ENCODE measurements at places on chromosomes 2 and 18.

DNA sequence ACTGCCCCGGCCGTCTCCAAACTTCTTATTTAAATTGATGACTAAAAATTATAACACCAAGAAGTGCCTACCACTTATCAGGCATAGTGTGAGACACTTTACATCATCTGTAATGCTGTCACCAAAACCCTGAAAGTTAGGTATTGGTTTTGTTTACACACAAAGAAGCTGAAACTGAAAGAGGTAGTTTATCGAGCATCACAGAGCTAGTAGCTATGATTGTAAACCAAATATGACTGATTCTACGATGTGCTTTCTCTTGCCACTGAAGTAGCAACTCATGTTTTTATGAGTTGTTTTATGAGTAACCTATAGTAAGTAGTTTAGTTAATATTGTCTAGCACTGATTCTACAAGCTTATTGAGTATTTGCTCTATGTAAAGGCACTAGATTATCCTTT is 31.5 kb downstream of the DYNC1I2 start:
- DNase-seq = no peak

GRCh38 chr18:66972681-66973080 is 368.8 kb upstream of the CDH19 start:
- no peak for DNase-seq

DNA sequence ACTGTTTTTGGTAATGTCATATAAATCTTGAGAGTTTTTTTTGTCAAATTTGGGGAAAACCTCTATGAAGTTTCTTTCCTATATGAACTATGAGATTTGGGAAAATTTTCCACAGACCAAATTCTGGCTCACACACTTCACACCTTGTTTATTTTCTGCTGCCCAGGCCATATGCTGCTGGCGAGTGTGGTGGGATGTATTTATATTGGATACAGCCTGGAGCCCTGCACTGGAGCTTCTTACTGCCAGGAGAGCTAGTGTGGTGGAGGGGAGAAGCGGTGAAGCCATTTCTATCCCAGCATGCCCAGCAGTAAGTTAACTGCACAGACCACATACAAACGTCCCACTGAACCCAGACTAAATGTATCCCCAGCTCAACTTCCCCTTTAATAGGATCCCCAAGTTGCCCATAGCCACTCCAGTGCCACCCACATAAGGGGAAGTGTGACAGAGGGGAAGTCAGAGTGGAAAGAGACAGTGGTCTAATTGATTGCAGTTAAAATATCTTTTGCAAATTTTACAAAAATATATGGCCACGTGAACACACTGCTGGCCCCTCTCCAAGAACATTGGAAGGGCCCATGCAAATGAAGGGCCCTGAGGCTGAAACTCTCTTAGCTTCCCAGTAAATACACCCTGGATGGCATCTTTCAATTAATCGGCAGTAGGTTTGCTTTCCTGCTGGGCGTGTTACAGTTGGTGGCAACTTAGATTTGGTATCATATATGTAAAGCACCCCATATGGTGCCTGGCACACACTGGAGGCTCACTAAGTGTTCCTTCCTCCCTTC is 146.6 kb upstream of the ITGA6 start:
- no peak for DNase-seq

DNA sequence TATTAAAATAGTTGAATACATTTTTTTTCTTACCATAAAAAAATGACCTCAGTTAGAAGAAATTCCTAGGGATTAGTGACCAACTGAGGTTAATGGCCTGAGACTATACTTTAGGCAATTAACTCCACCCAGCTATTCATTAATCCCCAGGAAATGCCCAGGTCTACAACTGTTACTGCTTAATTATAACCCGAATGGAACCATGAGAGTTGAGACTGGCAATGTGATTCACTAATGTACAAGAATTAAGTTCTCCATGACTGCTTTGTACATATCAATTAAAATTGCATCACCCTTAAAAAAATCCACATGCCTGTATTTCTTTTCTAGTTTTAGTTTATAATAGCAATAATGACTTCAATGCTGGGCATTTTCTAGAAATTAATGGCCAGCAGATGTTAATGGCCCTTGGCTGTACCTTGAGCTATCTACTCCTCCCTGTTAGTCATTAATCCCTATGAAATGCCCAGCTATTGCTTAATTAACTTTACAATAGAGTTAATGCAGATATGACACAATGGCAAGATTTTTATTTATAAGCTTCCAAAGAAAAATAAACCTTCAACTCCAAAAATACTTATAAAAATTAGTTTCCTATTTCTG is 44.1 kb downstream of the ERBB4 start:
- DNase-seq = no peak

- no peak for DNase-seq
These were observed 65.3 kb upstream of the DTNB start for GRCh38 chr2:25738383-25739343.

DNA sequence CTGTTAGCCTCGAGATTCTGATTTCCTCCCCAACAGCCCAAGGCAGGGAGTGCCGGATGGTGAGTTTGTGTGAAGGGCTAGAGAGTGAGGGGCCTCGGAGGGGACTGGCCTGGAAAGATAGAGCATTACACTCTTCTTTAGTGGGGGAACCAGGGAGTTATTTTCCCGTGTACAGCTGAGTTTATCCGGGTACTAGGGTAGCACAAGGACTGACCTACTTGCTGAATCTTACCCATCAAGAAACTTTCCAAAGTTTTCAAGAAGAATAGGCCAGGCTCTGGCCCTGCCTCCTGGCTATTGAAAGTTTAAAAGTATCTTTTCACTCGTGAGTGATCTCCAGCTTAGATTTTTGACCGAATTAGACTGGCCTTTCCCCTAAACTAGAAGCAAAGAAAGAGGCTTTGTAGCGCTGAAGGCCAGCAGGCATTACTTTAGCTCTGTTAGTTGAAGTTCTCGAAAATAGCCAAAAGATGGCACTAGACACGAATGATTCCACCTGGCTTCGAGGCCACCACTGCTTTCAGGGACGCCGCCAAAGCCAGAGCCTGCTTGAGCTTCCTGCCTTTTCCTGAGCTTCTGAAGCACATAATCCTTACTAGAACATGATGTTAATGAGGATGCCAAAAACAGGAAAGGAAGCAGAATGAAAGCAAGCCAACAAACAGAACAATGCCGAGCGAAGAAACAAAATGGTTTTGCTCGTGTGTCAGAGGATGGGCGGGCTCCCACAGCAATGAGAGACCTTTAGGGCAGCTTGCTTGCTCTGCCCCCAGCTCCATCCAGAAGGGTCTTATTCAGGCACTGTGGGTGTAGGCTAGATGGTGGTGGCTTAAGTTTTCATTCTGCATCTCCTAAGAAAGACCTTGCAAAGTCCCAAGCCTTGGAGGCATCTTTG is 55.8 kb downstream of the TSN start:
- no peak for DNase-seq

- DNase-seq = no peak
These were observed 326.8 kb downstream of the LRRTM1 start for GRCh38 chr2:79977792-79978191.

DNA sequence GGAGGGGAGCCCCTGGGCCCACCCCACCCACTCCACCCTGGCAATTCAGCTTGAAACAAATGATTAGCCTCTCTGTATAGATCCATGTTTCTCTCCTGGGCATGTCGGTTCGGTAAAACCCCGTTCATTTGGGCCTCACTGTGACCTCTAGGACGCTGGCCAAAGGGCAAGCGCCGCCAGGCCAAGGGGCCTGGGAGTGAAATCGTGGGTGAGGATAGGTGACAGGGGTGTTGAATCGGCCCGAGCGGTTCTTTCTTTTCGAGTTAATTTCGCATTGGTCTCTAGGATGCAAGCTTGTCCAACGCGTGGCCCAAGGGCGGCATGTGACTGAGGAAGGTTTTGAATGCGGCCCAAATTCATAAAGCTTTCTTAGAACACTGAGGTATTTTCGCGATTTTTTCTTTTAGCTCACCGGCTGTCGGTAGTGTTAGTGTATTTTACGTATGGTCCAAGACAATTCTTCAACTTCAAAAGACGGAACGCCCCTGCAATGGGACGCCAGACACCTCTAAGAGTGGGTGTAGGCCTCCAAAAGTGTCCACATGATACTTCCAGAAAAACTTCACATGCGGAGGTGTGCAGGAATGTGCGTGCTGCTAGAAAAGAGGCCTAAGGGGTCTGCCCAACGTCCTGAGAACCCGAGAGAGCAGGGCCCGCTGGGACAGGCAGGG is 9.8 kb upstream of the ARID5A start:
- DNase-seq = no peak

GRCh38 chr2:156473445-156473844 is 37.3 kb downstream of the GPD2 start:
- DNase-seq = no peak

DNA sequence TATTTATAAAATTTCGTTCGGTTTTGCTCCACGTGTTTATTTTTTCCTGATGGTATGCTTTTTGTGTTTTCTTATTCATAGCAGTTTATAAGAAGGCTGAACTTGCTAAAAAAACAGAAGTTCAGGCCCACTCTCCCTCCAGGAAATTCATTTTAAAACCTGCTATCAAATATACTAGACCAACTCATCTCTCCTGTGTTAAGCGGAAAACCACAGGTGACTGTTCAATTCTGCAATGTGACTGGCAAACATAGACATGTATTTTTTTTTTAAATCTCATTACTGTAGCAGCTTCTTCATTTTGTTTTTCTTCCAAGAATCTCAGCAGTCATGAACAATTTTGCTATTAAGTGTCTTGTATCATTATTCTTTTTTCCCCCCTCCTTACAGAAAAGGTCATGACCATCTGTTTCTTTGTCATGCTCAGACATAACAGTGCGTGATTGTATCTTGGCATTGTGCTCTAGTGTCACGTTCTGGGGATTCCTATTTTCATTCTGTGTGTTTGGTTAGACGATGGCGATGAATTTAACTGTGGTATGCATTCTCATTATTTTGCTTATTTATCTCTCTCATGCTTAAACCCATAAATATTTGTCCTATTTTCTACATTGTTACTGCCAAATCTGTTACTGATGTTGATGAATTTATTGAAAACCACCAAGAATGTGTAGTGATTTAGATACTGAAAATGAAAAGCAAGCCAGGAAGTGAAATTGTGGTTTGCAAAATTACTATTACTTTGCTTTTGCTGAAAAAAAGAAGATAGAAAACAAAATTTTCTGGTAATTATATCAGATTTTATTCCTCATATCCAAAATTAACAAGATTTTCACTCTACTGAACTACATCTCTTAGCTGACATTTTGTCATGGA is 74.6 kb upstream of the UNC80 start:
- DNase-seq = no peak

GRCh38 chr18:70662588-70662987 is 373.7 kb downstream of the SOCS6 start:
- no peak for DNase-seq

DNA sequence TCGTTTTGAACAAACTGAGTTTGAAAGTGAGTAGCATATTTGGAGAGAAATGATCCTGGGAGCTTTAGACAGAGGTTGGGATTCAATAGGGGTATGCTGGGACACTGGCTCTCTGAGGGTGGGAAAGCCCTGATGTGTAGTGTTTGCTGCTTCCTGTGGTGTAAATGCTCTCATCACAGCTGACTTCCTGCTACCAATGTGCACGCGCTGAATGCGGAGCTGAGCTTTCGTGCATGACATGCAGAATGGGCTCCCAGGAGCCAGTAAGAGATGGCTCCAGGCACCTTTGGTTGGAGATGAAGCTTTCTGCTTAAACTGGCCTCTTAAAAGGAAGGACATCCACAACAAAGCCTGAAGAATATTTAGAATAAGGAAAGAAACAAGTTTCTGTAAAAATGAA is 224.1 kb upstream of the CCDC150 start:
- no peak for DNase-seq

DNA sequence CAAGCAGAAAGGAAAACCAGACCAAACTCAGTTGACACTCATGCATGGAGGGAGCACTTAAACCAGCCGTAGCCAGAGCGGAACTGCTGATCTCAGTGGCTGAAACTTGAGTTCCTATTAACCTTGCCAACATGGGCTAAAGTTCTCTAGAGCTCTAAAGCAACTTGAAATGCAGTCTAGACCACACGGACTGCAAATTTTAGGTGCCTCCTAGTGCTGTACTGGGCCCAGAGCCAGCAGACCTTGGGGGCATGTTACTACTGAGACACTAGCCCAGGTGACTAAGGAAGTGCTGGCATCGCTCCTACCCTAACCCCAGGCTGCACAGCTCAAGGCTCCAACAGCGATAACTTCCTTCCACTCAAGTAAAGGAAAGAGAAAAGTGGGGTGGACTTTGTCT is 236.5 kb downstream of the AKAIN1 start:
- no peak for DNase-seq

GRCh38 chr2:72271766-72272641 is 124.3 kb upstream of the CYP26B1 start:
- no peak for DNase-seq

DNA sequence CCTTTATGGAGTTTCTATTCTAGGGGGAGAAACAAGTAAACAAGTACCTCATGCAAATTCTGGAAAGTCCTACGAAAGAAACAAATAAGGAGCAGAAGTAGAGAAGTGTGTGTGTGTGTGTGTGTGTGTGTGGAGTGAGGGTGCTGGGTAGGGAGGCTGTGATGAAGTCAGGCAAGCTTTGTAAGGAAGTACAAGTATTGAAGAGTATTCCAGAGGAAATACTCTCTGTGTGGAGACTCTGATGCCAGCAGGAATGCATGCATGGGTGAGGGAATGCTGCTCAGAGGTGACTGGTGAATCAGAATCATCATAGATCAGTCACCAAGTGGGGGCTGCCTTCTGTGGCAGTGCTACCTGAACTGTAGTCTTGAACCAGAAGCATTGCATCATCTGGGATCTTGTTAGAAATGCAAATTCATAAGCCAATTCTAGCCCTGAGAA is 34.5 kb downstream of the SLC4A3 start:
- DNase-seq = peak; percentile 6

DNA sequence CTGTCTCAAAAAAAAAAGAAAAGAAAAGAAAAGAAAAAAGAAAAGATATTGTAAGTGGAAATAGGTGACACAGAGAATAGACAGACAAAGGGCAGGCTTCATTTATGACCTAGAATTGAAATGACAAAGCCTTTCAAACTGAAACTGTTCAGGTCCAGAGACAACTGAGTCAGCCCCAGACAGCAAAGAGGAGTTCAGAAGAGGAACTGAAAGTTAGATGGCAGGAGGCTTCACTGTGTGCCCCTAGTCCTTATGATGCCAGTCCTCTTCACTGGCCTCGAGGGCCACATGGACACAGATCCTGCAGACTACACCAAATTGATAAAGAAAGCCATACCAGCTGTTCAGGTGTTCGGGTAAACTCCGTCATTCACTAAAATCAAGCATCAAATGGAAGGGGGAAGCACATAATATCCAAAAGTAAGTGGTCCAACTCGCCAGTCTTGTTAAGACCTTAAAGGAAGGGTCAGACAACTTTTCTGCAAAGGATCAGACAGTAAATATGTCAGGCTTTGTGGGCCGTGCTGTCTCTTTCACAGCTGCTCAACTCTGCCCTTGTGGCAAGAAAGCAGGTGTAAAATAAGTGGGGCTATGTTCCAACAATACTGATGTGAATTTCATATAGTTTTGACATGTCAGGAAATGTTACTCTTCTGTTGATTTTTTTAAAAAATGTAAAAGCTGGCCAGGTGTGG is 231.9 kb upstream of the MGAT5 start:
- no peak for DNase-seq

- no peak for DNase-seq
These were observed 147.8 kb upstream of the MMADHC start for GRCh38 chr2:149735237-149735958.
